ENCODE measurements at places on chromosomes 6 and 20. TPM values are rescaled to one million over a fixed set of nuclear protein-coding genes. Genes with fewer than 3 reads are reported as not detected.

- H3K27me3 ChIP-seq, result no peaks in the 10 kb centered on the region
- H3K27ac ChIP-seq, result no peak overlapping the region
- H3K4me1 ChIP-seq, result peaks cover 6% of the 10 kb centered on the region
- no peak overlapping the region for H3K4me3 ChIP-seq
- no peak for DNase-seq
These were observed 49.5 kb downstream of the KDM1B start for GRCh38 chr6:18204691-18205090.

GRCh38 chr6:36836111-36837021, 2.9 kb downstream of the CPNE5 start:
- DNase-seq, result no peak
- H3K4me1 ChIP-seq, result peaks cover 15% of the 10 kb centered on the region
- H3K4me3 ChIP-seq, result no peak overlapping the region
- no peak overlapping the region for H3K27ac ChIP-seq

- no peaks in the 10 kb centered on the region for H3K27me3 ChIP-seq
- no peaks in the 10 kb centered on the region for H3K4me1 ChIP-seq
- H3K36me3 ChIP-seq, result no peaks in the 10 kb centered on the region
- H3K4me3 ChIP-seq, result no peak overlapping the region
These were observed 16.2 kb upstream of the BCAS1 start for GRCh38 chr20:54086507-54087039.

The TBC1D7 gene
- 18.8 TPM for polyA plus RNA-seq

The FILIP1 gene
- polyA plus RNA-seq, result 0.85 TPM

The UNC5CL gene
- 4.7 TPM for polyA plus RNA-seq

Data from liver (tissue), 10 donors.